Activated T-cell treated with anti-CD3 and anti-CD28 coated beads for 4 hours (primary cell): ENCODE measurements at places on chromosomes 13 and 19.

DNA sequence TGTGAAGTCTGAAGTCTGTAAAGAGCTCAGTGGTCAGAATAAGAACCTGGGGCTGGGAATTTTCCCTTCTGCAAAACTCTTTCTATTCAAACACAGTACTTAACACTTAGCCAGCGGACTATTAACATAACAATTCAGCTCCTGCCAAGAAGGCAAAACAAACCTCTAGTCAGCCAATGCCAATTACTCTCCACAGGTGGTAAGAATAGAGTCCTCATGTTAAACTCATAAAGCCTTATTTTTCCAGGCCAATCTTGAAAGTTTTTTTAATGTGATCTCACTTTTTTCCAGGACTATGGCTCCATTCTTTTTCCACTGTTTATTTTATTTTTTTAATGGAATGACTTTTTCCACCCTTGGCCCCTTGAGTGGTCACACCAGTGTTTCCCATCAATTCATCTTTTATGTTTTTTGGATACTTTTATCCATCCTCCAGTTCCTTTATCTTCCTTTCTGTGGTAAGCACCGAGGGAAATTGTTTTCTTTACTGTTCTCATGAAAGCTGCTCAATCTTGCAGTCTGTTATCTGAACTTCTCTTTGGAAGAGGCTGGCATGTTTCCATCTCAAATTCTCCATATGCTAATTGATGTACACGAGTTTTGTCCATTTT is 217.3 kb downstream of the LHFPL6 start:
- no peak for DNase-seq

DNA sequence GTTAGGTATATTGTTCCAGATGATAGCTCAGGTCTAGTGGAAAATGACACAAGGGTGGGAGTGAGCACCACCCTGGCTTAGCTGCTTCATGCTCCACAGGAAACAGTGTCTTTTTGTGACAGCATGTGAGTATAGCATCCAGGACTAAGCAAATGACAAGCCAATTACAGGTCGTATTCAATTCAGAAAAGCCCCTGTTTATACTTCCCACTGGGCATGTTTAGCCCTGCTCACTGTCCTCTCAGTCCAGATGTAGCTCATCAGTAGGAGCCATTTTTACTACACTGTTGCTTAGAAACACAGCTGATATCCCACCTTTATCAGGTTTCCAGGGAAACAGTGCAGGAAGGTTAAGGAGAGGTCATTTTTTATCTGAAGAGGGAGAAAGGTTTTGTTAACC is 8.0 kb downstream of the ABHD13 start:
- no peak for DNase-seq

DNA sequence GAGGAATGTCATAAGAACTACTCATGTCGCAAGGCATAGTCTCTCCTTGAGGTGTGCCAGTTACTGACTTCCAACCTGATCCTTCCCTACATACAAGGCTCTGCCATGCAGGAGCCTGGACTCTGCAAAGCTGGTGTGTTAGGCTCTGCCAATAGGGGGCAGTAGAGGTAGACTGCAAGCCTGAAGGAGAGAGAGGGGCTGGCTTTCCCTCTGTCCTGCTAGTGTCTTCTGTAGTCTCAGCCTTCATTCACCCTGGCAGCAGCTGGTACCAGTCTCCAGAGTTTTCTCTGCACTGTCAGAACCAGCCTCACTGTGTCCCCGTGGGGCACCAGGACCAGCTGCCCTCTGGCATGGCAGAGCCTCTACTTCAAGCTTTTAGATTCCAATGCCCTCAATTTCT is 14.5 kb downstream of the SHISA2 start:
- DNase-seq = no peak

GRCh38 chr13:59607780-59608233 is 555.9 kb downstream of the DIAPH3 start:
- DNase-seq = no peak

DNA sequence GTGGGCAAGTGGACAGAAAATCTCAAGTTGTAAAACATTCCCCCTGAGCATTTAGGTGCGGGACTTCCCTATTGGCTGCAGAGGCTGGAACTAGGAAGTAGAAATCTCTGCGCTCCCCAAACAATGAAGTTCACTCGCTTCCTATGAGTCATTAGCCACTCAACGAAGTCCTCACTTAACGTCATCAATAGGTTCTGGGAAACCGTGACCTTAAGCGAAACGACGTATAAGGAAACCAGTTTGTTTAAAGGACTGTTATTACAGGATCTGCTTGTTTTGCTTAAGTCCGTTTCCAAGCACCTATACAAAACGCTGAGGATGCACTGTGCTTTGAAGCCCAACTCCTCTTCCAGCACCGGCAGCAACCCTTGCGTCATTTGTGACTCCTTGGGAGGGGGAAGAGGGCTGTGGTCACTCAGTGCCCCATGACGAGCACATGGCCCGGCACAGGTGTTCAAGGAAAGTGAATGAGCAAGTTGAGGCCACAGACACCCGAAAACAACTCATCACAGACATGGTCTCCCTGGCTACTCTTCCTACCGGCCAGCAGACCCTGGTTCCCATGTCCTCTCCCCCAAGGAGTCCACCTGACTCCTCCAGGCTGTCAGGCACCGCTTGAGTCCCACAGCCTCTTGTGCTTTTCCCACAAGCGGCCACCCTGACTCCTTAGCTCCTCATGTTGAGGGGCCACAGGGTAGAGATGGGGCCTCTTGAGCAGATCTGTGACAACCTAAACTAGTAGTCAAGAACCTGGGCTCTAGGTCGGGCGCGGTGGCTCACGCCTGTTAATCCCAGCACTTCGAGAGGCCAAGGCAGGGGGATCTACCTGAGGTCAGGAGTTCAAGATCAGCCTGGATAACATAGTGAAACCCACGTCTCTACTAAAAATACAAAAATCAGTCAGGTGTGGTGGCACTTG is 4.8 kb downstream of the RPS16 start:
- DNase-seq = no peak

DNA sequence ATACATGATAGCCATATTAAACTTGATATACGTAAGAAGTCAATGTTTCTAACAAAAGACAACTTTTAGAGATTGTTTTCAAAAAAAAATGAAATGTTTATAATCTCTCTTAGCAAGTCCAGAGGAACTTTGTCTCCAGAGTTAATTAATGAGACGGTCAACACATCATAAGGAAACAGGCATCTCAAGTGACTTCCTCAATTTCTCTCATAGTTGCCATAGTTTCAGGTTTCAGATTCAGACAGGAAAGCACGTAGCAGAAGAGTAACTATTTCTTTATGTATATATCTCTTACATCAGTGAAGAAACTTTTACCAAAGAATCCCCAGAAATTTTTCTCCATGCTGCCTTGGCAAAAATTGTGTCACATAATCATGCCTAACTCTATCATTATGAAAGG is 159.6 kb upstream of the ATXN8OS start:
- no peak for DNase-seq

DNA sequence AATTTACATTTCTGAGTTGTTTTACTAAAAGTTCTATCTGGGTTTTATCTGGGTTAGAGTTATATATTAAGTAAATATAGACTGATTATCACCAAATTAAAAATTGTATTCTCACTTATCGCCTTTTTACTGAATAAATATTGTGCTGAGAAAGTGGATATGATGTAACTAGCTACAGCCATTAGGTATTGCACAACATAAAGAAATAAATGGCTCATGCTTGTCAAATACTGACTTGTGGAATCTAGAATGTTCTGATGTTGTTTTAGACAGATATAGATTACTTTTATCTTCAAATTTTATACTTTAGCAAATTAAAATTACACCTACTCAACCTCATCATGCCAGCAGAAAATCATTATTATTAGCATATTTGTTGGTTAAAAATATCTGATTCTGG is 1277.1 kb upstream of the MIR17HG start:
- no peak for DNase-seq

DNA sequence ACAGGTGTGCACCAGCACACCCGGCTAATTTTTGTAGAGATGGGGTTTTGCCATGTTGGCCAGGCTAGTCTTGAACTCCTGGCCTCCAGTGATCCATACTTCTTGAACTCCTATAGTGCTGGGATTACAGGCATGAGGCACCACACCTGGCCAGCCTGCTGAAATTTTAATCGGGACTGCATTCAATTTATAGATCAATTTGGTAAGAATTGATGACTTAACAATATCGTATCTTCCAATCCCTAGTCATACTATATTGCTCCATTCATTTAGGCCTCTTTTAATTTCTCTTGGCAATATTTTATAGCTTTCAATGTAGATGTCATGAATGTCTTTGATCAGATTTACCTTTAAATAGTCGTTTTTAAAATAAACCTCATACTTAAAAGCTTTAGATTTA is 5.6 kb upstream of the ZNF45 start:
- no peak for DNase-seq

DNA sequence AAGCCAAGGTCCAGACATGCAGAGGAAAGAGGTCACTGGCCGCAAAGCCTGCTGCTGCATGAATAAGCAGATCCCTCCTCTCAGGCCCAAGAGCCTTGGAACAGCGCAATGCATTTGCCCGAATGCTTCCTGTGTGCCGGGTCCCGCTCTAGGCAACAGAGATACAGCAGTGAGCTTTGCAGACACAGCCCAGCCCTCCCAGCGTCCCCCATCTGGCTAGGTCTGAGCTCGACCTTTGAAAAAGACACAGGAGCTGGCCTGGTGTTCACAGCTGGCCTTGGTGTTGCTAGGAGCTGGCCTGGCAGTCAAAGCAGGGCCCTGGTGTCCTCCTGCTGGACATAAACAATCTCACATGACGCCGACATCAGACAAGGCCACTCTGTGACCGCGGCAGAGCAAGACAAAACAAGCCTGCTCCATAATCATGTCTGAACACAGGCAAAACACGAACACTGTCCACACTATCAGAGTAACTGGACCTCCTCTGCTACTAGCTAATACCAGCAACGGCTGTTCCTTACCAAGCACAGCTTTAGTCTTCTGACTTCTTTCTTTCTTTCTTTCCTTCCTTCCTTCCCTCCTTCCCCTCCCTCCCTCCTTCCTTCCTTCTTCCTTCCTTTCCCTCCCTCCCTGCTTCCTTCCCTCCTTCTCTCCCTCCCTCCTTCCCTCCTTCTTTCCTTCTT is 5.7 kb upstream of the PEX11G start:
- no peak for DNase-seq

DNA sequence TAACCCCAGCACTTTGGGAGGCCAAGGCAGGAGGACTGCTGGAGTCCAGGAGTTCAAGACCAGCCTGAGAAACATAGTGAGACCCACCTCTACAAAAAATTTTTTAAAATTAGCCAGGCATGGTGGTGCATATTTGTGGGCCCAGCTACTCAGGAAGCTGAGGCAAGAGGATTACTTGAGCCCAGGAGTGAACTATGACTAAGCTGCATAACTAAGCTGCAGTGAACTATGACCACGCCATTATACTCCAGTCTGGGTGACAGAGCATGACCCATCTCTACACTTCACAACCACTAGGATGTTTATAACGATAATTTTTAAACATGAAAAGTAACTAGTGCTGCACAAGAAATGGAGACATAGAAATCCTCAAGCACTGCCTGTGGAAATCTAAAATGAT is 352.7 kb upstream of the SGCG start:
- DNase-seq = no peak

DNA sequence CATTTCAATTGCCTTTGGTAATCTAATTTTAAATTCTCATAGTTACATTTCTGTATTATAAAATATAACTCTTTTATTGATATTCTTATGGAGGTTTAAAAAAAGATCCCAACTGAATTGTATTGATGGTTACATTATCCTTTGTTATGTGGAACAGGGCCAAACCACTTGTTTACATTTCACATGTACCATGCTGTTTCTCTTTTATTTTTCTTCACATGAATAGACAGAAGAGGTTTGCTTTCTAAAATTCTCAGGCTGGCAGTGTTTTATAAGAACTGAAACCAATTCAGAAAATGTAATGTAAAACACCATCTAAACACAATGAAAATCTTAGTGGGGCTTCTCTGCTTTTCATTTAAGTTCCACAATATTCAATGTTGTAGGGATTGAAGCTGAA is 122.5 kb downstream of the GPC5 start:
- DNase-seq = no peak

- DNase-seq = no peak
Observed at GRCh38 chr13:105278943-105279381, 1256.5 kb downstream of the EFNB2 start.

DNA sequence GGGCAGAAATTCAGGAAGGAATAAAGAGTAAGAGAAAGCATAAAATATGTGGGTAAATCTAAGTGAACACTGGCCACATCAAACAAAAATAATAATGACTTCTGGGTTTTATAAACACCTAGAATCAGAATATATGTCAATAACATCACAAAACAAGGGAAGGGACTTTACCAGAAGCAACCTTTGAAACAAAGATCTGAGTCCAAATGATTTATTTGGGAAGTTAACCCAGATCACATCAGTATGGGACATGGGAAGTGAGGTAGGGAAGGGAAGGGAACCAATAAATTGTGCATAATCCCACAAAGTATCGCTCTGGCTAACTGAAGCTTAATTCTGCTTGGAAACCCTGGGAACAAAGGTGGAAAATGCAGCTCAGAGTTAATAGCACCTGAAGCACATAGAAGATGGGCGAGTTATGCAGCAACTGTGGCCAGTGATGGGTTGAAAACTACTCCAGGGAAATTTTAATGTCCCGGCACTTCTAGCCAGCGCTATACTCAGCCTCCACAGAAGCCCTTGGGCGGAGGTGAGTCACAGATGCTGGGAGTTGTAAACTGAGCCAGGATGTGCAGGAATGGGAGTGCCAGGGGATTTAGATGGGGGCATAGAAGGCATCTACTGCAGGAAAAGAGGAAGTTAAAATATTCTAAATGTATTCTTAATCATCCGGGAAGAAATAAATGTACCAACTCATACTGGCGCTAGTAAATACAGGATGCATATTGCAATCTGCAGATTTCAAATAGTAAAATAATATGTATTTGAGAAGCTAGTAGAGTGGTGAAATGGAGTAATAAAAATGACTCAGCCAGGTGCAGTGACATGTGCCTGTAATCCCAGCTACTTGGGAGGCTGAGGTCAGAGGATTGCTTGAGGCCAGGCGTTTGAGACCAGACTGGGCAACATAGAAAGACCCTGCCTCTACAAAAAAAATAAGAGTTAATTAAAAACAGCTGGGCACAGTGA is 34.2 kb upstream of the CEBPG start:
- DNase-seq = no peak

GRCh38 chr19:50432221-50433028 is at the start of gene MYBPC2:
Gene MYBPC2, plus strand, starts transcription at chr19:50432892. Its CDS starts 62 bp downstream, at chr19:50432954.
- DNase-seq = no peak

GRCh38 chr13:33550885-33551284 is 265.3 kb upstream of the STARD13 start:
- DNase-seq = no peak
